Astrocyte of the spinal cord (primary cell): ENCODE measurements at places on chromosomes 7 and 10.
A peak's percentile ranks its signal among the peaks of the same experiment; 100 is the strongest.

DNA sequence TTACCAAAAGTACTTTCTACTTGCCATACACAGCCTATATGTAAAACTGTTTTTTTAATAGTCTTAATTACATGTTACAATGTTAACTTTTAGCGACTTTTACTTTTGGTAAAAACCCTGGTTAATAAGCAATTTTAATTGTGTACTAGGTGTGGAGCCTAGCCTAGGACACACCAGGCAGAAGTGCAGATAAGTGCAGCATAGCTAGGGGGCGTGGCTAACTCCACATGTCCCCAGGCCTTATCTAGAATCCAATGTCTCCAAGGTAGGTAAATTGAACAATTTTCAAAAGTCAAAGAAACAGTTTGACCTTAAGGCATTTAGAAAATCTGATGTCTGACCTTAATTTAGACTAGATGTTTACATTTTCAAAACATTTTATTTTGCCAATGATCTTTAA lies 858.7 kb downstream of the CCSER2 start:
- DNase-seq = no peak

DNA sequence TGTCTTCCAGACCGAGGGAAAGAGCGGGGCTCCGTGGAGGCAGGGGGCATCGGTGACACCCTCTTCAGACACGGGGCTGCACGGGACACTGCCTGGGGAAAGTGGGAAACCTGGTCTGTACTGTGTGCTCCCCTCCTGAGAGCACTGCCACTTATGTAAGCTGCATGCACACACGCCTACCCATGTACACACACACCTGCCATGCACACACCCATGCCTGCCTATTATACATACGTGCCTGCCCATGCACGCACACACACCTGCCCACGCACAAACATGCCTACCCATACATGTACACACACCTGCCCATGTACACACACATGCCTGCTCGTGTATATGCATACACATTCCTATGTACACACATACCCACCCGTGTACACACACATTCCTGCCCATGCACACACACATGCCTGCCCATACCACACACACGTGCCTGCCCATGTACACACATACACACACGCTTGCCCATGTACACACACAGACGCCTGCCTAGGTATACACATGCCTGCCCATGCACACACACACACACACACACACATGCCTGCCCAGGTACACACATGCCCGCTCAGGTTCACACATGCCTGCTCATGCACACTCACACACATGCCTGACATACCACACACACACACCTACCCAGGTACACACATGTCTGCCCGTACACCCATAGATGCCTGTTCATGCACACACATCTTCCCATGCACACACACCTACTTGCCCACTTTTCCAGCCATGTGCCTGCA lies 35.5 kb upstream of the CALN1 start:
- DNase-seq = no peak

DNA sequence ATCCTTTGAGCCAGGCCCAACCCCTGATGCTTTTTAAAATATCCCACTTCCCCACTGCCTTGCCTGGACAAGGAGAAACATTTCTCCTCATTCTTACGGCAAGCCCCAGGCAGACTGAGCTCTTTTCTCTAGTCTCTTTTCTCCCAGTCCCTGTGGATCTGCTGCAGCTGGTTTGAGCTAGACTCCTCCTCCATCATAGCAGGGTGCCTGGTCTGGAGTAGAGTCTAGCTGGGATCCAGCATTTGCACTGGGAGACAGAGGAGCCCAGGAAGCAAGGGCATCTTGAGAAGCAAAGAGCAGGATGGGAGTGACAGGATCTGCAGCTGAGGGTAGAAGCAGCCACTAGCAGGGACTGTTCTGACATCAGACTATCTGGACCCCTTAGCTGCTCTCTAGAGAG lies 562.3 kb upstream of the COBL start:
- DNase-seq = no peak

- no peak for DNase-seq
These were observed 28.4 kb upstream of the IFRD1 start for GRCh38 chr7:112421666-112422486.

DNA sequence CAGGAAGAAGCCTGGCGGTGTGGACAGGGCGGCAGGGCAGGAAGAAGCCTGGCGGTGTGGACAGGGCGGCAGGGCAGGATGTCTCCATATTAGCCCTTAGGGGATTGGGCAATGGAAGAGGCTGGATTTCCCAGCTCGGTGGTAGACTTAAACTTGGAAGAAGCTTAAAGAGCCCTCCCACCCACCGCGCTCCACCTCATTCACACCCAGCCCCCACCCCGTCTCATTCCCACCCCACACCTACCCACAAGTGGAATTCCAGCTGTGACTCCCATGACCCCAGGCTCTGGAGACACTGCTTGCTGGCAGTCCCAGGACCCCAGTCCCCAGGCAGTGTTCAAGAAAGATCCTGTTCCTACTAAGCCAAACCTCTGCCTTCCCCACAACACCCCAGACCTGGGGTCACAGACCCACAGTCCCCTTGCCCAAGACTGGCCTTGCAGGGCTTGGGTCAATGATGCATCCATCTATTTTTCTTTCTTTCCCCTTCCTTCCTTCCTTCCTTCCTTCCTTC lies 34.0 kb downstream of the SPDYE6 start:
- DNase-seq = no peak

DNA sequence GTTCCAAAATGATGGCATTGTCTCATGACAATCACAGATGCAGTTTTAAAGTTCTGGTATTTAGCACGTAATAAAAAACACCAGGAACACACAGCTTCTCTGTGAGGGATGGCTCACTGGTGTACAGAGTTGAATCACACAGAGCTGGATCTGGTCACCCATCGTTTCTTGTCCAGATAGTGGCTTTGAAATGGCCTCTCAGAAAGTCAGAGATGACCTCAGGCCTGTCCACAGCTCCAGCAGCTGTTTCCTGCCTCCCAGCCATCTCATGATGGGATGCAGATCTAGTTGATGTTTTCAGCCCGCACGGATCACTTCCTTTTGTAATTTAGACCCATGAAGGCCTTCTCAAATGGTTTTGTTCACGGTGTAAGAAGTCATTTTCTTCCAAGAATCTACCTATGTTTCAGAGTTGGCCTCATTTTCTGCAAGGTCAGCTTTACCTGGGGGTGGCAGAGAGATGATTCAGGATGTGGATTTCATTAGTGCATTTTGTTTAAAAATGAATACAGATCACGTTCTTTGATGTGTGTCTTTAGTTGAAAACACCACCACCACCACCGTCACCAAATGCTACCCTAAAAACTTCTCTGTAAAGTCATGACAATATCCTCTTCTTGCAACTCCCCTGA lies 166.2 kb downstream of the SNX10 start:
- DNase-seq = no peak

DNA sequence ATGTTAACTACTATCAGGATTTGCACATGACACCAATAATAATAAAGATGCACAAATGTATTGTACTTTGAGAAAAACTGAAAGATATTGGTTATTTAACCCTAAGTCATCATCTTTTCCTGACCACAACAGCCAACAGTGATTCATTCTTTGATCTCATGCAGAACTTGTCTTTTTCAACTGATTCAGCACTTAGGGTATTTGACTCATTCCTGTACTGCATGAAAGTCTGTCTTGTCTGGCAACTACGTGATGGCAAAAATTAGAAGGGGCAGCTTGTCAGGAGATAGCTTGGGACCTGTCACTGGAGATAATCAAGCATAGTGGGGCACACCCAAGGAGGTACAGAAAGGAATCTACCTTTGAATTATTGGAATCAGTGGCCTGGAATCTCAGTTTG lies 77.8 kb upstream of the LRRC17 start:
- peak; percentile 92 for DNase-seq

- DNase-seq = no peak
These were observed 218.0 kb downstream of the PHF14 start for GRCh38 chr7:11191574-11192220.

DNA sequence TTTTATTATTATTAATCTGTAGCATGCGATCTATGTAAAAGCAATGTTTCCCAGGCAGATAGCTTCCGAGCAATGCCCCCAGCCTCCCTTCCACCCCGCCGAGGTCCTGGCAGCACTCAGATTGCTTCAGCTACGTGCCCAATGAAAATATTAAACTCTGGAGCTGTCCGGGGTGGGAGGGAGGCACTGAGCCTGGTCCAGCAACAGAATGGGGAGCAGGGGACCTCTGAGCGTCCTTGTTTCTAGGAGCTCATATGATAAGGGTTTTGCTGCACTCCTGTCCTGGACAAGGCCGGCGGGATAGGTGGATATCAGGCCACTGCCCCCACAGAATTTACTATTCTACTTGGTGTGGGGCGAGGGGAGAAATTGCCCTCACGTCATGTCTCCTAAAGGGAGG lies 44.5 kb upstream of the CDK1 start:
- DNase-seq = no peak

- no peak for DNase-seq
These were observed 8.1 kb downstream of the BLVRA start for GRCh38 chr7:43766564-43766963.

- DNase-seq = no peak
These were observed 36.5 kb downstream of the CPXM2 start for GRCh38 chr10:123855008-123855684.
